ENCODE measurements at places on chromosomes 6 and 20.

DNA sequence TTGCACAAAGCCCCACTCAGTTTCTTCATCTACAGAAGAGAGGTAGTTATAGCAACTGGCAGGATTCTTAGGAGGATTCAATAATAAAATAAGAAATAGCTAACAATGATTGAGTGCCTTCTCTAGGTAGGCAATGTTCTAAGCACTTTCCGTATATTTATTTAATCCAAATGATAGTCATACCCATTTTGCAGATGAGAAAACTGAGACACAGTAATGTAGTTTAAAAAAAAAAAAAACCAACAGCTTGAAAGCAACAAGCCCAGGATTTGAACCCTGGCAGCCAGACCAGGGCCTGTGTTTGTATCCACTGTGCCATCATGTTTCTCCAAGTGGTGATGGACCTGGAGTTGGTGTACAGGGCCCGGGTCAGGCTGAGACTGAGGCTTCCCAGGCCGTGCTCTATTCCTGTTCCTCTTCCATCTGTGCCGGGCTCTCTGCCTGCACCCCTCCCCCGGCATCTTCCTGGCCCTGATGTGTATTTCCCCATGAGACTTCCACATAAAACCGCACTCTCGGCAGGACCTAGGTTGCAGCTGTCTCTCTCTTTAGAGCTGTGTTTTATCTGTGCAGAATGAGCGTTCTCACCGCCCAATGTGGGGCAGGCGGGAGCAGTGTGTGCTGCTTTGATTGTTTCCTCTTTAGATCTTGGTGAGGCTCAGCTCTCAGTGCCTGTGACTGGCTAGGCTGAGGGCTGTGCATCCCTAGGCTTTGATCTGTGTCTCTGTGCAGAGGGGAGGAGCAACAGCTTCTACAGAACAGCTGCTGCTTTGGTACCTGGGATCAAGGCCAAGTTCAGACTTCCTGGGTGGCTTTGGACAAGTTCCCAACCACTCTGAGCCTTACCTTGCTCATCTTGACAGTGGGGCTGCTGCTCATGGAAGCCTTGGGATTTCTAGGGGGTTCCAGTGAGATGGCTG lies 49.5 kb downstream of the TOX2 start:
- peak; percentile 29 for DNase-seq

DNA sequence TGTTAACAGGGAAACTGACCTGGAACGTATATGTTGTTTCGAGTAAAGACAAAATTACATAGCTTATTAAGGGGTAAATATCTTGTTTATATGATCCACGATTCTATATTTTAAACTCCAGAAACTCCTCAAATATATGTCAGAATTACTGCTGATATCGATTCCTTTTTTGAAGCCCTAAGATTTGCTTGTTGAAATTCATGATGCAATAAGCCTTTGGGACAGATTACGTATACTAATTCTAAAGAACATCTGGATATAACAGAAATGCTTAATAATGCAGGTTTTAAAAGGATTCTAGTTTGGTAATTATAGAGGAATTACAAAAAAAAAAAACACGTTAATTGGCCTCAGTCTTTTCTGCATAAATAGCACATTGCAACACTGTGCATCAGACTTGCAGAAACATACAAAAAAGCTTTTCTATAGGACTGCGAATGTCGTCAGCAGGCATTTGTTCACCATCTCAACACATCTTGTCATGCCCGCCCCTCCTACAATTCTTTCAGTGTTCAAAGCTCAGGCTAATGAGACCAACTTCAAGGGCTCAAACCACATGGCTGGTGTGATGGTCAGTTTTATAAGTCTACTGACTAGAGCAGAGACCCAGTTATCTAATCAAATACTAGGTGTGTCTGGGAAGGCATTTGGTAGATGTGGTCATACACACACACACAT lies 74.9 kb downstream of the AGPAT4 start:
- no peak for DNase-seq

DNA sequence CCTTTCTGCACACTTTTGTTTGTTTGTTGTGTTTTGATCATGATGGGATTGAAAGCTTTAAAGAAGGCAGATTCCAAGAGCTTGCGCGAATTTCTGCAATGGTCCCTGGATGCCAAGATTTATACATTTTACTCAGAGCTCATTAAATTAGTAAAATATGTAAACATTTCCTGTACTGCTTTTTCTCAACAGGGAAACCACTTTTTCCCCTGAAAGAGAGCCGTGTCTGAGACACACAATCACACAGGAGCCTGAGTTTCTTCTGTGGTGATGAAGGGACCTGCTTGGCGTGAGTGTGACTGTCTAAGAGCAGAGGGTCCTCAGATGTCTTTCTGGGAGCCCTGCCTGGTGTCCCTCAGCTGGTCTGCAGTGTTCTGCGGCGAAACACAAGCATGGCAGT lies 12.1 kb upstream of the TAGAP start:
- DNase-seq, result no peak

GRCh38 chr20:25369529-25369928 lies 21.1 kb downstream of the ABHD12 start:
- no peak for DNase-seq

GRCh38 chr6:91094341-91094740 lies 507.5 kb upstream of the MAP3K7 start:
- DNase-seq, result no peak

- DNase-seq, result no peak
These were observed 749.7 kb upstream of the ADGRB3 start for GRCh38 chr6:67885081-67886033.

DNA sequence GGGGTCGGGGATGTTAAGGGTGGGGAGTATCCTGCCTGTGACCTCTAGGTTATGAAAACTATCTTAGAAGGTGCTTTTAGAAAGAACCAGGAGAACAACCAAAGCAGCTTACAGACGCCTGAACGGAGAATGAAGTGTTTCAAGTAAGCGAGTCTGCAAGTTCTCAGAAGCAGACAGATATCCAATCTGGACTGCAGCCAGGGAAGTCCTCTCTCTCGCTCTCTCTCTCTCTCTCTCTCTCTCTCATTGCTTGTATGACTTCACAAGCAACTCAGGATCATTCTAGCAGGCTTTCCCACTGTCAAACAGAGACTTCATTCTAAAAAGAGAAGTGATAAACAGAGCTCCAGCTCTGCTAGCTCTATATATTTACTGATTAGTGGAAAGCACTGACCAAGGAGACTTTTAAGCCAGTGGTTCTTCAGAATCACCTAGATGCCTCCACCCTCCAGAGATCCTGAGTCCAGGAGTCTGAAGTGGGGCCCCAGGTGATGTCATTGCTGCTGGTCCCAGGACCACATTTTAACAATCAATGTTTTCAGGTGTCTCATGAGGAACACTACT lies 6.0 kb downstream of the TCF21 start:
- DNase-seq, result no peak

GRCh38 chr6:16961577-16961976 lies 140.3 kb upstream of the STMND1 start:
- no peak for DNase-seq

- no peak for DNase-seq
These were observed 118.3 kb downstream of the SLC24A3 start for GRCh38 chr20:19330731-19331130.

GRCh38 chr20:64223526-64224067 lies 32.0 kb upstream of the PCMTD2 start:
- peak; percentile 48 for DNase-seq

GRCh38 chr6:127966616-127967015 lies 65.8 kb upstream of the THEMIS start:
- DNase-seq, result no peak
